NCI-H510A treated with DMSO at 0.1 percent for 48 hours (cell line): ENCODE measurements at places on chromosomes 4 and X.

GRCh38 chr4:177079327-177079726 is 230.3 kb upstream of the NEIL3 start:
- no peak for DNase-seq

- no peak for DNase-seq
Observed at GRCh38 chr4:77797239-77797638, 21.9 kb downstream of the CNOT6L start.

- DNase-seq, result no peak
Observed at GRCh38 chr4:102828497-102828808, 1.1 kb upstream of the UBE2D3 start.

GRCh38 chrX:95382799-95383198 is 1301.8 kb upstream of the DIAPH2 start:
- no peak for DNase-seq

GRCh38 chrX:15438332-15438731 is 54.1 kb upstream of the VEGFD start:
- DNase-seq, result no peak

DNA sequence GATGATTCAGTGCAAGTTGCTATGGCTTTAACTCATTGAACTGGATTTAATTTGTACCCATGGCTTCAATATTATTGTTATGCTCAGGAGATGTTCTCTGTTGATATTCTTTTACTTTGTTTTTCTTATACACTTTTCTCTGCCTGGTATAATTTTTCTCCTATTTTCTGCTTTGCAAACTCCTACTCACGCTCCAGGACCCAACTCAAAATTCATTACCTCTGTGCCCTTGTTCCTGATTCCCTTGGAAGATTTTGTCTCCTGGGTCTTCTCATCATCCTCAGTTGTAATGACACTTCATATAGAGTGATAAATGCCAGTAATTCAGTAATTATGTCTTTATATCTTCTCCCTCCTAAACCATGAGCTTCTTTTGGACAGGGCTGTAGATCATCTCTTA is 259.9 kb upstream of the JADE1 start:
- no peak for DNase-seq

DNA sequence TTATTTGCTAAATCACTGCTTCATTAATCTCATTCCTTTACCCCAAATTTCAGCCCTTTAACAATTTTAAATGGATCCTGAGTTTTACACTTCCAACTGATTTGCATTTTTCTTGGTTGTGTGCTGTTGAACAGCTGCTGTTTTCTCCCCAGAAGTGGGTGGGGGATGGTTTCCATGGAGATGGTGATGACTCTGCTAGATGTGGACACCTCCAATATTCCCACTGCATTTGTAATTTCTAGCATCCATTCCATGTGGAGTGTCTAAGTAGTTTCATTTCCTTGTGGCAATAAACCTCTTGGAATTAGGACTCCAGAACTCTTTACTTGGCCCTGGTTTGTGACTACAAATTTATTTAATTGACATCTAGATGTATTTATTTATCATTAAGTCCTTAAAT is 330.4 kb downstream of the GBA3 start:
- no peak for DNase-seq

DNA sequence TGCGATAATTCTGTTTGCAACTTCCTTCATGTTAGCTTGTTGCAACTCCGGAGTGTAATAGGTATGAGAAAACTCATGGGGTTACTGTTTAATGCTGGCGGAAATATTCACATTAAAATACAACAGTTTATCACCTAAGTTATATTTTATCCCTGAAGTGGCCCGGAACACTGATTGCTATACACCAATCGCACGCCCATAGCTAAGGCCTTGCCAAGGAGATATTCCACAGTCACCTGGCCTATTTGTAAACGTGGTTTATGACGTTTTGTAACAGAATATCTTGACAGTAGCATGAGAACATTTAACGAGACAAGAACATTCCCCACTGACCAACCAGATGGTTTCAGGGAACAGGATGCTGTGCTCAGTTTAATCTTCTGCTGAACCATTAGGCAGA is 23.2 kb upstream of the FAM90A26 start:
- no peak for DNase-seq

- no peak for DNase-seq
Observed at GRCh38 chrX:27671234-27671633, 81.1 kb downstream of the DCAF8L2 start.

- no peak for DNase-seq
Observed at GRCh38 chrX:142891046-142891445, 134.7 kb upstream of the SPANXN4 start.

GRCh38 chrX:105323928-105324327 is 103.4 kb upstream of the TEX13A start:
- peak; percentile 18 for DNase-seq

DNA sequence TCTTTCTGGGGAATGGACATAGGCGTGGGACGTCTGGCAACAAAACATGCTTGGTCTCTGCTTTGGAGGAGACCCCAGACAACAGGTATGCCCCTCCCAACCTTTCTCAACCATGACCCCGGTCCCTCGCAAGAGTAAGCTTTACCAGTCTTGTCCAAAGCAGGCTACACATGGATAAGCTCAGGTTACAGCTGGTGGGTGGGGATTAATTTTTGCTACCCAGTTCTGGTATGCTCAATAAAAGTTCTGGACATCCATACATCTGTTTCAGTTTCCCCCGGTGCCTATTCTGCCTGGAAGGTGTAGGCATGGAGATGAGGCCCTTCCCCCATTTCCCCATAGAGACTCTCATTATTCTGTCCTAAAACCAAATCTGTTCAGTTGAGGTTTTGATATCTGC is 54.5 kb upstream of the NOCT start:
- no peak for DNase-seq

- DNase-seq, result peak; percentile 0
Observed at GRCh38 chr4:17877661-17878060, 66.9 kb downstream of the NCAPG start.

- no peak for DNase-seq
Observed at GRCh38 chr4:99755223-99755944, 61.2 kb upstream of the DAPP1 start.

GRCh38 chr4:27360790-27361267 is 500.2 kb downstream of the STIM2 start:
- DNase-seq, result no peak

DNA sequence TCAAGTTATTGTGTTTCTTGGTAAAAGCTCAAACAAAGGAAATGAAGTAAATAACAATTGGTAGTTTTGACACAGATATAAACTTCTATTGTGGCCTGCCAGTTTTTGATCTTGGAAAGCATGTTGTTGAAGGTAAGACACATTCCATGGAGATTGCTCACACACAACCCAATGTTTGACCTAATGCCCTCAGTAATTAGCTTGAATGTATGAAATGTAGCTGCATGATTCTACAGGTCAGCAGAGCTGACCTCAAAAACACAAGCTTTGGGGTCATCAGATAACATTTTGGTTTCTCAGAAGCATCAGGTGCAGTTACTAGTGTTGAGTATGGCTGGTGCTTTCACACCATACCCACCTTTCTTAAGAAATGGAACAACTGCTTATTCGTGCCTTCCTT is 16.5 kb downstream of the GPR173 start:
- no peak for DNase-seq

DNA sequence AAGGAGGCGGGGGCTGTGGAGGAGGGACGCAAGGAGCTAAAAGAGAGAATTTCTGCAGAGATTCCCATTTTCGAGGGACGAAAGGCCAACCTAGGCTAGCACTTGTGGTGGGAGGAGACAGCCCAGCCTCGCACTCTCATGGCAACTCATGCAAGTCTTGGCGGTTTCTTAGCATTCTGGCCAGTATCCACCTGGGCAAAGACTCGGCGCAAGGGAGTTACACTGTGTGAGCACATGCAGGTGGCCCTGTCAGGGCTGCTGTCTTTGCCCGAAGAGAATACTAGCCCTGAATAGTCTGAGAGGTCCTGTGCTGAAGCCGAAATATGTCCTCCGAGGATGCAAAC is 15.5 kb downstream of the MCF2 start:
- no peak for DNase-seq

DNA sequence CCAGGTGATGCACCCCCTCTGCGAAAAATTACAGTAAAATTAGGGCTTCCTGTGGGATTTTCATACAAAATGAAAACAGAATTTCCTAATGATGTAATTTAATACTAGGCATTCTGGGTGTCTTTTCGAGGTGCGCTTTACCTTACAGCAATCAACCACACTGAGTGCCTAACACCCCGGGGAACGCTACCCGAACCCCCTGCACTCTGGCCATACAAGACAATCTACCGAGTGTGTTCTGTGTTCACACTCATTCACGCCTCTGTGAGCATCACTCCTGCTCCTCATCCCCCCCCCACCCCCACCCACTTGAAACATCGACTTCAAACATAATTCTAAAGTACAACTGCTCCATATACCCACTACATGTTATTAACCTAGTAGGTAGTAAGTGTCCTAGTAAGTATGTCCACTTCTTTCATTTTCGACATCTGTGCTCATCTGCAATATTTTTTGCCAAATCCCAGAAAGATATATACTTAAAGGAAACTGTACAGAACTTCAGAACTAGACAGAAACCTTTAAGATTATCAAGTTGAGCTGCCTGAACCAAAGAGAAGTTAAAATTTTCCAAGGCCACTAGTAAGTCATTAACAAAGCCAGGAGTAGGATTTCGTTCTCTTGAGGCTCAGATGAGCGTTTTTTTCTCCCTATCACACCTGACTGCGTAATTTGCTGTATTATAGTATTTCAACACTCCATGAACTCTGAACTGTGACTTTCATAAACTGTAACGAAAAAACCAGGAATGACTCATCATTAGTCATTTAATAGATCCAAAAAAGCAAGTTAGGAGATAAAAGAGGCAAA is 80.0 kb downstream of the FAT1 start:
- DNase-seq, result no peak

DNA sequence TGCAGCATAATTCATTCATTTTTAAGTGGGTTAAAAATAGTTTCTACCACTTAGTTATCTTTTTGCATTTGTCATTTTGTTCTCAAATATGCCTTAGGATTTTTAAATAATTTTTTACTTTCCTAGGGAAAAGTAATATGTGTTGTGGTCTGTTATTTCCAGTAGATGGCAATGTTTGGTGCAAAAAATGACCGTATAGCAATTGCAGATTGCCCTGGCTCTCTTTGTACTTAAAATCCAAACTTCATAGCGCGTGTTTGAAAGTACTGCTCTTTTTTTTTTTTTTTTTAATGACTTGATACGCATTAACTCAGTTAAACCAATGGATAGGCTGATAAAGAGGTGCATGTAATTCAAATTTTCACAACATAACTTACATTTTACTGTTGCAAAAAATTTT is 74.4 kb upstream of the RBMX start:
- peak; percentile 0 for DNase-seq

DNA sequence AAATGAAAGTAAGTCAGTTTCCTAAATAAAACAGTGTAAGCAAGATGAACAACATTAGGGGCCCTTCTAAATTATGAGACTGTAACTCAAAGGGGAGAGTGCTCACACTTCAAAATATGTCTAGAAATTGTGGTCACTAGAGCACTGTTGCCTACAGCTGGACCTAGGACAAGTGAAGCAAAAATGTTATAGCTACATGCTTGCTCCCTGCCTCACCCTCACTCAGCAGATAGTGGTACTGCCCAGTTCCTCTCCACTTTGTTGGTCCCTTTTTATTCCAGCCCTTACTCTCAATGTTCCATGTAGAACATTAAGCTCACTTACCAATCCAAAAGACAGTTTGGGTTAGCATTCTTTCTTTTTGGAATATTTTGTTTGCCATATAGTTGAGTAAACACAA is 147.3 kb downstream of the GRIA3 start:
- no peak for DNase-seq

- DNase-seq, result no peak
Observed at GRCh38 chr4:152290366-152290921, 245.4 kb downstream of the FBXW7 start.

DNA sequence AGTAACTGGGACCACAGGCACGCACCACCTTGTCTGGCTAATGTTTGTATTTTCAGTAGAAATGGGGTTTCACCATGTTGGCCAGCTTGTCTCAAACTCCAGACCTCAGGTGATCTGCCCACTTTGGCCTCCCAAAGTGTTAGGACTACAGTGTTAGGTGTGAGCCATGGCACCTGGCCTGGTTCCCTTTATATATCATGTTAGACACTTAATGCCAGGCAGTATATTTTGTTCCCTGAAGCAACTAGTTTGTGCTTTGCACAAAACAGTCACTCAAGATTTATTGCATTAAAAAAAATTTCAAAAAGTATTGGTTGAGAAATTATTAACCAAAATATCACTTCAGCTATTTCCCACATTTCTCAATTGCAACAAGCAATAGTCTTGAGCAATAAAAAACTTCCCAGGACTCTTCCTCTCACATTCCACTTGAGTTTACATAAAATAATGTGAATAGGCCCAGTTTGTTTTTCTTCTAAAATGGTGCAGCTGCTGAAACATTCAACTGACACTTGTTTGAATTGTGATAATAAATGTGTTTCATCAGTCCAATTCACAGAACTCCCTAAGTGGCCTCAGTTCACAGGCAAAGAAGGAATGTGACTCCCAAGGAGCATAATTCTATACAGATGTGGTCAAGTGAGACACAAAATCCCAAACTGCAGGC is 22.7 kb downstream of the CXCL1 start:
- DNase-seq, result no peak

DNA sequence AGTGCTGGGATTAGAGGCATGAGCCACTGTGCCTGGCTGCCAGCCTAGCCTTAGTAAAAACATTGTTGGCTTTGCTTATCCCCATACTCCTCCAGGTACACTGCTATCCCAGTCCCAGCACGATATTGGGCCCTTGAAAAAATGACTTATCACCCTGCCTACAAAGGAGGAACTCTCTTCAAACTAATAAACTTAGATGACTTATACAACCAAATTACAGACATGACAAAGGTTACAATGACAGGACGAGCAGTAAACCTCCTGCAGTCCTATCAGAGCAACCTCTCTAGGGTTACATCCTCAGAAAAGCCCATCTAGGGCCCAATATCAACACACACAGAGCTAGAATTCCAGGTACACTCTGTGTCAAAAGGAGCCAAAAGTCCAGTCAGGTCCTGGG is 5.7 kb upstream of the HERC5 start:
- DNase-seq, result no peak

DNA sequence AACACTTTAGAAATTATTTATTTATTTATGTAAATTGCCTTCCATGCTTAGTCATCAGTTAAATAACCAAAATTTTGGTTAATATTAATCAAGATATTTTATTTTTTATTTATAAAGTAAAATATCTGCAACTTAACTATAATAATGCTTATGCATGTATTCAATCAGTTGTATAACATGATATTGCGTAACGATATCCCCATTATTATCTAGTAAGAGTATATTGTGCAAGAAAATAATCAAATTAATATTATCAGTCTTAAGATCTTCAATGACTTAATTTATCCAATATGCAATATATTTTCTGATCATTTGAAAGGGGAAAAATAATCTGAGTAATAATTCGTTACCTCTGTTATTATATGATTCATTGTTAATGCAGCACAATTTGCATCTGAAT is 596.7 kb downstream of the GABRG1 start:
- DNase-seq, result no peak

- no peak for DNase-seq
Observed at GRCh38 chr4:101284546-101284945, 62.8 kb downstream of the PPP3CA start.

DNA sequence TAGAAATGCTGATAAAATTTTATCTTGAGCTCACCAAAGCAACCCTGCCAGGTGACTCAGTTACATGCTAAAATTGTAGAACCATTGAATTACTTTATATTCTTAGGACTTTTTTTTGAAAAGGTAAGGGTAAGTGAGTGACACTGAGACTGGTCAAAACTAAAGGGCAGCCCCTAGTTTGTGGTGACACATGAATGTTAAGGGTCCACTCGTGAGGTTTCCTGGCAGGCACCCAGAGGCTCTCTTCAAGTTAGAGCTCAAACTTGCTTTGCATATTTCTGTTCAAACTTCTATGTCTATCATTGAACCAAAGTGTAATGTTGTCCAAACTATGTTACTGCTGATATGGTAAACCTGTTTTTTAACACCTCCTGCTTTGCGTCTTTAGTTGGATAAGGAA is 30.5 kb downstream of the TMPRSS11D start:
- no peak for DNase-seq
